ENCODE measurements at places on chromosomes 3 and 15.

DNA sequence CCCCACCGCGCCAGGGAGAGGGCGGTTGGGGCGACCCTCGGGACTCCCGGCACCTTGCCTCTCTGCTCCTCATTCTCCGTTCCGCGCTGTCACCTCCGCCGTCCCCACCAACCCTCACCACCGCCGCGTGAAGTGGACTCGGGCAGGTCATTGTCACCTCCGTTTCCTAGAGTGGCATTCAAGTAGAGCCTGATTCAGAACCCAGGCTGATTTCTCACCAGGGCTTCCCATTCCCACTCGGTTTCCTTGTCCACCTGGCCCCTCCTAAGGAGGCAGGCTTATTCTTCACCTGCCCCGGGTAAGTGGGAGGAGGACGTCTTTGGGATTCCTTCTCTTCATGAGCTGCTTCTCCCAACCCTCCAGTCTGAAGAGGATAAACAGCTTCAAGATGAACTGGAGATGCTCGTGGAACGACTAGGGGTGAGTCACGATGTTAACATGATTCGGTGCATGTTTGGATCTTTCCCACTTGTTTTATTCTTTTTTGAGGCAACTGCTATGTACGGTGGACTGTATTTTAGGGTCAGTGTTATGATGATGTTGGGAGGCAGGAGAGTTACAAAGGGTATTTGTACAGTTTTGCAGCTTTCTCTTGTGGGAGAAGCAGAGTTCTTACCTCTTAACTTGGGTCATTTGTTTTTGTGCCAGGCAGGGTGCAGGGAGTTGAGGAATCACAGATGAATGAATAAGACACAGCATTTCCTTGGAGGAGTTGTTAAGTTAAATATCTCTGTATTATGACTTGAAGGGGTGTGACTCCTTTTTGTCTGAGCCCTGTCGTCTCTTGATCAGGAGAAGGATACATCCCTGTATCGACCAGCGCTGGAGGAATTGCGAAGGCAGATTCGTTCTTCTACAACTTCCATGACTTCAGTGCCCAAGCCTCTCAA lies 692 bp downstream of the PSMD2 start:
- DNase-seq: no peak

- no peak for DNase-seq
These were observed 138.2 kb upstream of the CNTN4 start for GRCh38 chr3:1960506-1960905.

DNA sequence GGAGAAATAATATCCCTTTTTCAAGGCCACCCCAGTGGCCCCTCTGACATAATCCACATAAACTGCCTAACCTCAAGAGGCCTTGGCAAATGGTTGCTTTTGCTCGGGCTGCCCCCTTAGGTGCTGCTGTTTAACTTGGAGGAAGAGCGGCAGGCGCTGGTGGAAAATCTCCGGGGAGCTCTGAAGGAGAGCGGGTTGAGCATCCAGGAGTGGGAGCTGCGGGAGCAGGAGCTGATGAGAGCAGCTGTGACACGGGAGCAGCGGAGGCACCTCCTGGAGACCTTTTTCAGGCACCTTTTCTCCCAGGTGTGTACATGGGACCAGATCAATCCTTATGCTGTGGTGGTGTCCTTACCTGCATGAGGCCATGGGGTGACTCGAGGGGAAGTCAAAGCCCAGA lies 15.0 kb downstream of the DUOX1 start:
- no peak for DNase-seq

GRCh38 chr3:188701485-188701969 lies 470.2 kb upstream of the TPRG1 start:
- DNase-seq: no peak

GRCh38 chr15:85443593-85444087 lies 63.2 kb downstream of the AKAP13 start:
- DNase-seq: peak; percentile 49

DNA sequence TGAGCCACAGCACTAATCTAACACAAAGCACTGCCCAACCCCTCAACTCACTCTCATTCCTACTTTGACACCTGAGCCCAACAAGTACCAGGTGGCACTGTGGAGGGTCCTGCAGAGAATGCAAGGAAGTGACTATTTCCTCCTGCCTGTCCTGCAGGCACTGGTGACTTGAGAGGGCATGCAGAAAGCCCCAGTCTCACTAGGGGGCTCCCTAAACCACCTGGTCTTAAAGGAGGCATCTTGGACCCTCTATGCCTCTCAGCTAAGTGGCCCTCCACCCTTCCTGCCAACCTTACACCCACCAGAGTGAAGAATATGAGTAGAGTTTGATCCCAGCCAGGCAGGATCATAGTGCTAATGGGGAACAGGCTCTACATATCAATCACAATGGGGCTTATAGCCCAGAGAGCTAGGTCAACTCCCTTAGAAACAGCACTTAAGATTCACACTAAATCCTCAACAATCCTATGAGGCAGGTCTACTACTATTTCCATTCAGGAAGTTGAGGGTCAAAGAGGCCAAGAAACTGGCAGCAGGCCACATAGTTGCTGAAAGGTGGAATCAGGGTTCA lies 15.2 kb downstream of the TRAIP start:
- peak; percentile 37 for DNase-seq

GRCh38 chr3:65706301-65706700 lies 332.4 kb downstream of the MAGI1 start:
- DNase-seq: no peak

DNA sequence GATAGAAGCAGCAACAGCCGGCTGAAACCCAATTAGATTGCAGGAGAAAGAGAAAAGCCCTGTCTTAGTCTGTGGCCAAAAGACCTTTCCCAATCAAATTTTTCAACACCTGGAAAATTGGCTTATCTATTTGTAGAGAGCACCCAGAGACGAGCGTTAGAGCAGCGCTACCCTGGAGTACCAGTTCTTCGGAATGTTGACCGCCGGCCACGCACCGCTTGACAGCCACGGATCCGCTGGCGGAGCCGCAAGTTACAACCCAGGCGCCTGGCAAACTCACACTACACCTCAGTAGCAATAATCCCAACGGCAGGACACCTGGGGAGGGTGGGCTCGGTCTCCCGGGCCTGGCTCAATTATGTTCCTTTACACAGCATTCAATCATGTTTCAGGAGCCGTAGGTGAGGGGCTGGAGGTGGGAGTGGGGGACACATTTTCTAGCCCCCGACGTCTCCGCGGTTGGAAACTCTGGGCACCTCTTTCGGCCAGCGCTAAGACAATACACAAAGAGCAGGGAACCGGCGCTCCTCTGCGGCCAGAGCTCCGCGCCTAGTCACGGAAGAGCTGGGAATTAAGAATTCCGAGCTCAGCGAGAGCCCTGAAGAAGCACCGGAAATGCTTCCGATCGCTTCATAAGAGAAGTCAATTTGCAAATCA lies 1.2 kb downstream of the MB21D2 start:
- peak; percentile 23 for DNase-seq

DNA sequence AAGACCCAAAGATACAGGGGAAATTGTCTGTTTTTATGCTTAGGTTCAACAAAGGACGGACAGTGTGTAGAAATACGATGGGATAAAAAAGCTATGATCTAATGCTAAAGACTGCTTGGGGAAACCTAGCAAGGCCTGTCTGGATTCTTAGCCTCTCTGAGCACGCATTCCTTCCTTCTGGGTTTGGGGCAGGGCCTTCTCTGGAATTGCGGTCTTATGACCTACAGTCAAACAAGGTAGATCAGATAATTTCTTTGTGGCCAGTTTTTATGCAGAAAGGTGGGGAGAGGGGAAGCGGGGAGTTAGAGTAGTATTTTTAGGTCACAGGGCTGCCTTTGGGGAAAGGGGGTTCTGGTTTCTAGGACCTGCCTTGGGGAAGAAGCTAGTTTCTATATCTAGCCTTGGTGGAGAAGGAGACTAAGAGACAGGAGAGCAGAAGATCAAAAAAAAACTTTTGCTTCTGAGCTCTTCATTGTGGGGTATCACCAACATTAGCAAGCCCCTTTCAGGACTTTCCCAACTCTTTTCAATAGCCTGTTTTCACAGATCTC lies 39.1 kb upstream of the LIPC start:
- no peak for DNase-seq

- no peak for DNase-seq
These were observed 50.4 kb upstream of the CASR start for GRCh38 chr3:122132949-122133540.

DNA sequence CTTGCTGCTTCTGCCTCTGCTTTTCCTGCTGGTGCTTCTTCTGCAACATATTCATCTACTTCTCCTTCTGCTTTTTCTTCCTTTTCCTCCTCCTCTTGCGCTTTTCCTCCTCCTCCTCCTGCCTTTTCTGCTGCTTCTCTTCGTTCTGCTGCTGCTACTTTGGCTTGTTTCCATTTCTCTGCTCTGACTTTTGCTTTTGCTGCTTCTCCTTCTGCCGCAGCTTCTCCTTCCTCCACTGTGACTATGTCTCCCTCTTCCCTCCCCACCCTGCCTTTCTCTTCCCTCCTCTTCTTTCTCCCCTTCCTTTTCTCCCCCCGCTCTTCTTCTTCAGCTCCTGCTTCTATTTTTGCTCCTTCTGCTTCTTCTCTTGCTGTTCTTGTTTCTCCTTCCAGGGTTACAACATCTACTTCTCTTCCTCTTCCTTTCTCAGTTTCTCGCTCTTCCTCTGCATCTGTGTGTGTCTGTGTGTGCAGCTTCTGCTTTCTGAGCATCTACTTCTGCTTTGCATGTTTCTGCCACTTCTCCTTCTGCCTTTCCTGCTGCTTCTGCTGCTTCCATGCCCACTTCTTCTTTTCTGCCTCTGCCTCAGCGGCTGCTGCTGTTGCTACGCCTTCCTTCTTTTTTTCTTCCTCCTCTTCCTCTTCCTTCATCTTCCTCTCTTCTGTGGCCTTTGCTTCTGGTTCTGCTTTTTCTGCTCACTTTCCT lies 51.4 kb downstream of the FAM43A start:
- DNase-seq: no peak

DNA sequence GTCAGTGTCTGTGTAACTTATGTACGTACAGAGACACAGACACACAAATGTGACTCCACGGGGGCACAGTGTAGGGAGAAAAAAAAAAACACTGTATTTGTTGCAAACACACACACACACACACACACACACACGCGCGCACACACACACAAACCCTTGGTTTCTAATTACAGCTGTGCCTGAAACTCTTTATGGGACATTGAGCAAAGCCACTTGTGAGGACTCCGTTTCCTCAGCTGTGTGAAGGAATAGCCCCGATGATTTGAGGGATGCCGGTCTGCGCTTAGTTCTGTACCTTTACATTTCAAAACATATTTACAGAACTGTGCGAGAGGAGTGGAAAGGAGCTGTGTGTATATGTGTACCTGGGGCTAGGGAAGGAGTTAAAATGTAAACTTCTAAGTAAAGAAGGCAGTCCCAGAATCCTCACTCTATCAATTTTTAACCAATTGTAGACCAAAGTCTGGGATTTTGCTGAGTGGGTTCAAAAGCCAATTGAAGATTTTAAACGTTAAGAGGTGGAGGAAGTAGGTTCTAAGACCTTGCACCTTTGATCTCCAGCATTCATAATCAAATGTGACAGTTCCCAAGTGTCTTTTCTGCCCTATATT lies 5.3 kb upstream of the BCL6 start:
- DNase-seq: no peak

DNA sequence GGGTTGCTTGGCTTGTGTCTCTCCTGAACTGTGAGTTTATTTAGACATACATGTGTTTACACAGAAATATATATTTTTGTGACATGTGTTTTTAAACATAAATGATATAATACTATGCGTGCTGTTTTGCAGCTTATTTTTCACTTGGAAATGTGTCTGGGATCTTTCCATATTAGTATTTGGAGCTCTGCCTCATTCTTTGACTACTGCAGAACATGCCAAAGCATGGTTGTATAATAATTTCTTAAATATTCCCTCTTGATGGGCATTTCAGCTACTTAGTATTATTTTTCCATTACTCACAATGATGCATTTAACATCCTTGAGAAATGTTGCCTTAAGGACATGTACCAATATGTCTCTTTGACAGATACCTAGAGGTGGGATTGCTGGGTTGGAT lies 19.5 kb downstream of the ANAPC13 start:
- no peak for DNase-seq

GRCh38 chr15:51641490-51642130 lies 19.0 kb upstream of the DMXL2 start:
- DNase-seq: no peak

- no peak for DNase-seq
These were observed 389.6 kb downstream of the MFSD1 start for GRCh38 chr3:159191447-159191846.

DNA sequence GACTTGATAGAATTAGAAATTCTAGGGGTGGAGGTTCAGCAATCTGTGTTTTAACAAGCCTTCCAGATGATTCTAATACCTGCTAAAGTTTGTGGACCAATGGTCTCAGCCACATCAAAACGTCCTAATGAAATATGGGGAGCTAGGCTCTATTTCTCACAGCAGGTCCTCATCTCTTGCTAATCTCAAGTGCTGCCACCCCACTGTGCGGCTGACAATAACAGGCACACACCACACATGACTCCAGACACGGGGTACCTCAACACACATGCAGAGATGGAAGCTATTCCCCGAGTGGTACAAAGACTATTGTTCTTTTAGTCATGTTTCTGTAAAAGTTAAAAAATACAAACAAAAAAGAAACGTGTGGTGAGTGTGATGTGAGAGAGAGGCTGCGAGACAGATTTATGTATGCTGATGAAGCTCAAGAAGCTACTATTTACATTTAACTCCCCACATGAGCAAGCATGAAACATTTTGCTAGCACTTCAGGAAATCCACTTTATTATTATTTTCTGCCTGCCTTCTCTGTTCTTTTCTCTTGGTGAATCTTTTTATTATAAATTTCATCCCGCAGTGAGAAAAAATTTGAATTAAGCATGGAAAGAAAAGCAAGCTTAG lies 405.6 kb downstream of the MAGI1 start:
- no peak for DNase-seq

GRCh38 chr3:177071496-177072156 lies 125.7 kb downstream of the TBL1XR1 start:
- DNase-seq: no peak

GRCh38 chr3:9695746-9696145 lies 7.9 kb upstream of the CPNE9 start:
- DNase-seq: no peak

- no peak for DNase-seq
These were observed 138.9 kb downstream of the TMCO5A start for GRCh38 chr15:38073178-38073946.

GRCh38 chr3:11074451-11074850 lies 79.8 kb upstream of the HRH1 start:
- no peak for DNase-seq

GRCh38 chr3:109943181-109943580 lies 605.8 kb upstream of the DPPA4 start:
- DNase-seq: no peak

- peak; percentile 6 for DNase-seq
These were observed 36.9 kb downstream of the TSPAN3 start for GRCh38 chr15:77033729-77034671.

DNA sequence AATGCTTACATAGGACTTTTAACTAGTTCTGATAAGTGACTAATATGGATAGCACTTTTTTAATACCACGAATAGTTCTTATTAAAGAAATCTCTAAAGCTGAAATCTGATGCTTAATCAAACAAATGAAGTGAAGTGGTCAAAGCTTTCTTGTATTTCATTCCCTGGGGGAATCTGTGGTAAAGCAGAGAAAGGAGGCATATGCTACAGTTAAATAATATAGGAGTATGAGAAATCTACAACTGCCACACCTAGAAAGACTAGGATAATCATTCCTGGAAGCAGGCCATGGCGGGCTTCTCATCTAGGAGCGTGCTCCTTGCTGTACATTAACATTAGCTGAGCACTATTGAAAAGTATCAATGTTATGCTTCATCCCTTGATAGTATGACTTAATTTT lies 835.7 kb downstream of the OTOL1 start:
- DNase-seq: no peak

All from activated CD4-positive, alpha-beta T cell treated with anti-CD3 and anti-CD28 coated beads for 36 hours (primary cell).